Stimulated activated CD8-positive, alpha-beta memory T cell treated with anti-CD3 and anti-CD28 coated beads, Interleukin-7, amount 100 ng/mL, for 48 hours (primary cell): ENCODE measurements at places on chromosomes 13 and 19.

- DNase-seq: no peak
Observed at GRCh38 chr13:28983641-28984040, 163.5 kb downstream of the MTUS2 start.

DNA sequence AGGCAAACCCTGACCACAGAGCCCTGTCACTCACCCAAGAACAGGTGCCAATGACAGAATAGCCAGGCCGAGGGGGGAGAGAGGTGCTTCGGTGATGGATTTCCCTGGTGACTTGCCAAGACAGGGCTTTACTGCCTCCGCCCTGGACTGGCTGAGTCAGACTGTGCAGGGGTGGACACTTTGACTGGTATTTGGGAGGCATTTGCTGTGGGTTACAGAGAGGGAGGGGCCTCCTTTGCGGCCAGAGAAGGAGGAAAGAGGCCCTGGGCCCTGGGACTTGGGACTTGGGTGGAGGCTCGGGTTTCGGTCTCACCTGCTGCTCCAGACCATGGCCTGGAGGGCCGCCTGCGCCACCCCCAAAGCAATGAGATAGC, 4.6 kb upstream of the EPS8L1 start:
- DNase-seq: no peak

- no peak for DNase-seq
Observed at GRCh38 chr13:90415902-90416301, 931.6 kb upstream of the MIR17HG start.

GRCh38 chr19:19502808-19503602, 12.3 kb downstream of the TSSK6 start:
- no peak for DNase-seq

- DNase-seq: no peak
Observed at GRCh38 chr19:19171821-19172532, 1.9 kb upstream of the MEF2B start.

DNA sequence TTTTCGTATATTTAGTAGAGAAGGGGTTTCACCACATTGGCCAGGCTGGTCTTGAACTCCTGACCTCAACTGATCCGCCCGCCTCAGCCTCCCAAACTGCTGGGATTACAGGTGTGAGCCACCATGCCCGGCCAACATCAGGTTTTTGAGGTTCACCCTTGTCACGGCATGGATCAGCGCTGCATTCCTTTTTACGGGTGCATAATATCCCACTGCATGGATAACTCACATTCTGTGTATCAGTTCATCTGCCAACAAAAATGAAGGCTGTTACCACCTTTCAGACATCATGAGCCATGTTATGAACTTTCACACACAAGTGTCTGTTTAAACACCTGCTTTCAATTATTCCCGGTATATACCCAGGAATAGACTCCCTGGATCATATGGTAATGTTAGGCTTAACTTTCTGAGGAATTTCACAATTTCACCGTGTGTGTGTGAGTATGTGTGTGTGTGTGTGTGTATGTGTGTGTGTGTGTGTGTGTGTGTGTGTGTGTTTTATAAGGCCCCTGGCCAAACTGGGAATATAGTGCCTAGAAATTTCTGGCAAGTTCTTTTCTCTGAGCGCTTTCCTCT, 52.2 kb downstream of the AP1M1 start:
- DNase-seq: no peak

DNA sequence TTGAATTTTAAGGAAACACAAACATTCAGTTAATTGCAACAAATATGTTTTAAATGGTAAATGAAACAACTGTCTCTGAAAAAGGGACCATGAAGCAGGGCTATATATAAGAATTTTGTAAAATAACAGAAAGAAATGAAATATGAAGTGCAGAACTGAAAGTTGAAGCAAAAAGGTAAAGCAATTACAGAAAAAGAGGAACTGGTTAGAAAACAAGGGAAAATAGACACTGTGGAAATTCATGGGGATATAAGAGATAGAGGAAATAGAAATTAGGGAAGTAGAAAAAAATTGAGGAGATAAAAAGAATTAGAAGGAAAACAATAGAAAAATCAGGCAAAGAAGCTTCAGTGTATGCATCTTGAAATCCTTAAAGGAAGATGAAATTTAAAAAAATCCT, 40.0 kb upstream of the TDRD3 start:
- DNase-seq: no peak

- DNase-seq: no peak
Observed at GRCh38 chr19:2250766-2251105, 1.6 kb downstream of the AMH start.

GRCh38 chr13:39233519-39233918, 195.3 kb downstream of the NHLRC3 start:
- DNase-seq: no peak

- DNase-seq: no peak
Observed at GRCh38 chr13:45747071-45747470, 45.0 kb downstream of the CBY2 start.

- DNase-seq: no peak
Observed at GRCh38 chr19:38945562-38946228, 15.0 kb downstream of the MRPS12 start.

- DNase-seq: no peak
Observed at GRCh38 chr13:102355251-102355650, 46.6 kb downstream of the FGF14 start.

GRCh38 chr13:114112826-114113322, 19.5 kb downstream of the RASA3 start:
- no peak for DNase-seq

GRCh38 chr13:43783820-43784219, 3.0 kb downstream of the ENOX1 start:
- DNase-seq: no peak

DNA sequence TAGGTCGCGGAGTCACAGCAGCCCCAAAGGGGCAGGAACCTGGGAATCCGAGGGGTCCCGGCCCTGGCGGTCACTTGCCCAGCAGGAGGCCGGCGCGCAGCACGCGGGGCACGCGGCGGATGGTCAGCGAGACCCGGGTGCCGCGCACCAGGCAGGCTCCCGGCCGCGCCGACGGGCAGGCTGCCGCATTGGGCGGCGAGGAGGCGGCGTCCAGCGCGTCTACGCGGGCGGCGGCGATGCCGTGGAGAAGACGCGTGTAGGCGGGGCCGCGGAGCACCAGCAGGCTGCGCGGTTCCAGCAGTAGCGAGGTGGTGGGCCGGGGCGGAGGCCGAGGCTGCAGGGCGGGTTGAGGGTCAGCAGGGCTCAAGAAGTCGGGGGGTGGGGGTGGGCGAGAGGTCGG, 607 bp upstream of the SYNE4 start:
- no peak for DNase-seq

DNA sequence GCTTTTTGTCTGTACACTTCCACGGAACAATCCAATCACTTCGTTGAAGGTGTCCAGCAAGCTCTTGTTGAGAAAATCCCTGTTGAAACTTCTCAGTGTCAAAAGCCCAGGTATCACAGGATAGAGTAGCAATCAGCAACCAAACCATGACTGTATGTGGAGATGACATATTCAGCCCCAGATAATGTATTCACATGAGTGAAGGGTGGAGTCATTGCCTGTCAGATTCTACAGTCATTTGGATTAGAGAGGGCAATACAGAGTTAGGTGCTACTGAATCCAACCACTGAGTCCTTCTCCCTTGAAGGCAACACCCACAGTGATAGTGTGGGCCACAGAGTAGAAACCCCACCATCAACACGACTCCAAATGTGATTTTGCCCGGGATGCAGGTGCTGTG, 23.3 kb downstream of the ZNF627 start:
- no peak for DNase-seq

DNA sequence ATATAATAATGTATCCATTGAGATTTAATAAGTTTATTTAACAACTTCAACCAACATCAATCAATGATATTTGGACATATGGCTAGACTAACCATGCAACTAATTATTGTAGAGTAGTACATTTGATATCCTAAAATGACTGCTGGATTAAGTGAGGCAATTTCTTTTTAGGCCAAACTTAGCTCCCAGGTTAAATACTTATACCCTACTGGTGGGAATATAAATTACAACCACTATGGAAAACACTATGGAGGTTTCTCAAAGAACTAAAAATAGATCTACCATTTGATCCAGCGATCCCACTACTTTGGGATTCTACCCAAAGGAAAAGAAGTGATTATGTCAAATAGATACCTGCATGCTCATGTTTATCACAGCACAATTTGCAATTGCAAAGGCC, 345.8 kb downstream of the RBM26 start:
- no peak for DNase-seq

DNA sequence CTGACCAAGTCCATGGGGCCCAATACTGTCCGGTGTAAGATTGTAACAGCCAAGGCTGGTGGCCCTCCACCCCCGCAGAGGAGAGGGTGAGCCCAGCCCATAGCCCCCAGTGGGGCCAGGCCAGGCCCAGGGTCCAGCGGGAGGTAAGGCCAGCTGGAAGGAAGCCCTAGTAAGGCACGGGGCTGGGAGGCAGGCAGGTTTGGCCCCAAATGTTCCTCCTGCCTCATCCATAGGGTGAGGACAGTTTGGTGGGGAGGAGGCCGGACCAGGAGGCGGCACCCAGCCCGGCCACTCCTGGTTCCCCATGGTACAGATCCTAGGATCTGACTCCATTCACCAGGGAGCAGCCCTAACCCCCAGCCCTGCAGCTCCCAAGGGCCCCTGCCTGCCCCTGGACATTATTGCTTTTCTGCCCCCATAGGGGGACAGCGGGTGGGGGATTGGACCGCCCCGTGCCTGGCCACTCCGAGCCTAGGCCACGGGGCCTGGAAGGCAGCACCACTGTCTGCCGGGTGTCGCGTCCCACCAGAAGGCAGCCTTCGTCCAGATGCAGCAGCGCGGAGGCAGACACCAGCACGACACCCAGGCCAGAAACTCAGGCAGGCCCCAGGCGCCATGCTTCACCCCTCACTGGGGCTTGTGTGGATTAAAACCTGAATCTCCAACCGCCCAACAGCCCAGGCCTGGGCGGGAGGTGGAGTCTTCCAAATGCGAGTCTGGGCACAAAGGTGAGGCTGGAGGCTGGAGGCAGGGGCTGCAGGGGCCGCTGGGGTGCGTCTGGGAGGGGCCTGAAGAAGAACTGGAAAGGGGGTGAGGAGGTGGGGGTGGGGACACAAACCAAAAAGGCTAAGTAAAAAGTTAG, 6.7 kb upstream of the CCNP start:
- no peak for DNase-seq

- DNase-seq: no peak
Observed at GRCh38 chr19:41726493-41726892, 18.1 kb downstream of the CEACAM5 start.
